ENCODE measurements at places on chromosomes 5 and 9. TPM values are rescaled to one million over a fixed set of nuclear protein-coding genes. Genes with fewer than 3 reads are reported as not detected.

GRCh38 chr9:33748633-33749304, 46.6 kb upstream of the PRSS3 start:
- DNase-seq = peak; percentile 60

DNA sequence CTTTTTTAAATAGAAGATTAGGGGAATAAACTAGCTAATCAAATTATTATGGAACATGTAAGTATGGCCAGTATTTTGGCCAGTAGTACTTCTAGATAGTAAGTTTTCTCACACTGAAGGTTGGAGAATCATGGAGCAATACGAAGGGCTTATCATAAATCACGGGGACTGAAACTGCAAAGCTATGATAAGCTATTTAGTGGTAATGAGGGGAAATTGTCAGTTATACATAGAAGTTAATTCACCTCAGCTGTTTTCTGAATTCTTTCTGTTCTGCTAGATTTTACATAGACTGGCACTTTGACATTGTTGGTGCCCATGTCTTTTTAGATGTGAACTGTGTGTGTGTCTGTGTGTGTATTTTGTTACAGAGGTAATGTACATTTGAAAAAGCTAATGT, 34.5 kb upstream of the FAM151B start:
- DNase-seq = no peak

- no peak for DNase-seq
These were observed 464.5 kb downstream of the RASEF start for GRCh38 chr9:82598241-82599039.

GRCh38 chr9:114521846-114522245, 16.6 kb upstream of the WHRN start:
- DNase-seq = no peak

DNA sequence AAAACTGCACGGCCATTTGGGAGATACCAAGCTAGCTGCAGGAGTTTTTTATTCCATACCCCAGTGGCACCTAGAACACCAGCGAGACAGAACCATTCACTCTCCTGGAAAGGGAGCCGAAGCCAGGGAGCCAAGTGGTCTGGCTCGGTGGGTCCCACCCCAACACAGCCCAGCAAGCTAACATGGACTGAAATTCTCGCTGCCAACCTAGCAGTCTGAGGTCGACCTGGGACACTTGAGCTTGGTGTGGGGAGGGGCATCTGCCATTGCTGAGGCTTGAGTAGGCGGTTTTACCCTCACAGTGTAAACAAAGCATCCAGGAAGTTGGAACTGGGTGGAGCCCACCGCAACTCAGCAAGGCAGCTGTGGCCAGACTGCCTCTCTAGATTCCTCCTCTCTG, 108.9 kb upstream of the CHD1 start:
- DNase-seq = peak; percentile 79

The IRX2 gene
- total RNA-seq = not detected

DNA sequence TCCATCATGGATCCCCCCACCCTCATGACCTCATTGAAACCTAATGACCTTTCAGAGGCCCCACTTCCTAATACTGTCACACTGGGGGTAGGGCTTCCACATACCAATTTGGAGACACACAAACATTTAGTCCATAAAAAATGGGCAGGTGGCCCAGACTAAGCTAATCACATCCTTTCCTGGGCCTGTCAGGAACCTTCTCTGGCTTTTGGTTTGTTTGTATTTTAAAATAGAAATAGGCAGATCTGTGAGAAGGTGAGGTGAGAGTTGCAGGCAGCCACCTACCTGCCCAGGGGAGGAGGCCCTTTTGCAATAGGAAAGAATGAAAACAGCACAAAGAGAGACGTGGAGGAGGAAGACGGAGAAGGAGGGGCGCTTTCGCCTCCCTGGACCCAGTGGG, 90.2 kb upstream of the BOD1 start:
- no peak for DNase-seq

The RAB24 gene
- total RNA-seq = 19.8 TPM

DNA sequence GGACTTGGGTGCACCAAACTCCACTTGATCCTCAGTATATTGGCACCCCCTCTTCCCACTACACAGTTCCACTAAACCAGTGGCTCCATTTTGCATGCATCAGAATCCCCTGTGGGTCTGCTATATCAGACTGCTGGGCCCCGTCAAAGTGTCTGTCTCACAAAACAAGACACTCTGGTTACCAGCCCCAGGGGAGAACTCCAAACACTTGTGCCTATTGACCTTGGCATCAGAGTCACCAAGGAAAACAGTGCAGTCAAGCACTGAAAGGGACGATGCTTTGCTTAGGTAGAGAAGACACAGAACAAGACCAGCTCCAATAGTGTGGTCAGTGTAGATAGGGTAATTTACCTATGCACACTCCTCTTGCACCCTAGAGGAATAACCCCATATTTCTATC, 205.8 kb upstream of the RAI14 start:
- DNase-seq = no peak

DNA sequence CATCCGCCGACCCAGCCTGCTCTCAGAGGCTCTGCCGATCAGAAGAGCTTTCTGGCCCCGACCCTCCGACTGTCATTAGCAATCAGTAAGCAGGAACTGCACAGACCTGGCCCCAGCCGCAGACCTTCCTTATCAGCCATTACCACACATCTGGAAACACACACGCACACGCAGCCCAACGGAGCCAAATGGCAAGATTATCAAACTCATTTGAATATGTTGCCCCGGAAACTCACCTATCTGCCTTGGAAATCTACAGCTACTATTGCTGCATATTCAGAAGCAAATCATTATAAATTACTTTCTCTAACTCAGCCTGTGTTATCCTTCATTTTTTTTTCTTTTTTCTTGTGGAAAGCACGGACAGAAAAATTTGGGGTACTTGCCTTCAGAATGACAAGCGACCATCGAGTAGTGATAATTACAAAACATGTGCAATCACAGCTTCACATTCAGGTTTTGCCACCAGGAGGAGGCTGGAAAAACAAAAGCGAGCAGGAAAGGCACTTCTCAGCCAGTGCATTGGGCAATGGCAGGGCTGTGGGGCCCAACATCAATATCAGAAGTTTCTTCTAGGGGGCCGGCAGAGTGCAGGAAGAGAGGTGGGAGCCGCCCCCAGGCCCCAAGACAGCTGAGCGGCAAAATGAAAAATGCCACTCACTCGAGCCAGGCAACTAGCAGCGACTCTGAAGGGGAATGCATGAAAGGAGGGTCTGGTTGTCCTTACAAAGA, 122.3 kb downstream of the VAV2 start:
- DNase-seq = no peak

GRCh38 chr9:3330792-3331420, 194.9 kb downstream of the RFX3 start:
- DNase-seq = no peak

The OTP gene
- not detected for total RNA-seq

The OLFML2A gene
- not detected for total RNA-seq

The CNTNAP3B gene
- total RNA-seq = not detected

DNA sequence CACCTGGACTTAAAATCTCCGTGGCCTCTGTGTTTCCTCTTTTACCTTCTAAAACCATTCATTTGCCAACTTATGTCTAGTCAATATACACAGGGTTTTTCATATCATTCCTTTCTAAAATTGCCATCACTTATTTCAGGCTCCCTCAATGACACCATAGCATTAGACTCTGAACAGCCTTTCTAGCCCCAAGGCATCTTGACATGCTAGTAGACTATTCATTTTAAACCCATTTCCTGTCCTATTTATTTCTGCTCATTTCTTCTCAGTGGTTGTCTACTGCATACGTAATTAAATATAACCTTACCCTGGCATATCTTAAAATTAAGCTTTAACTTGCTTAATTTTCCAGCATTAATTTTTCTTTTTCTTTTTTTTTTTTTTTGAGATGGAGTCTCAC, 83.2 kb downstream of the PHAX start:
- no peak for DNase-seq

The SHB gene
- total RNA-seq = 1.3 TPM

- no peak for DNase-seq
These were observed 1.5 kb downstream of the SMIM32 start for GRCh38 chr5:136191304-136192014.

The SOX30 gene
- total RNA-seq = 0.14 TPM

The IFNB1 gene
- total RNA-seq = not detected

The RAB14 gene
- 68.1 TPM for total RNA-seq

GRCh38 chr5:169838688-169839087, 141.6 kb downstream of the INSYN2B start:
- no peak for DNase-seq

DNA sequence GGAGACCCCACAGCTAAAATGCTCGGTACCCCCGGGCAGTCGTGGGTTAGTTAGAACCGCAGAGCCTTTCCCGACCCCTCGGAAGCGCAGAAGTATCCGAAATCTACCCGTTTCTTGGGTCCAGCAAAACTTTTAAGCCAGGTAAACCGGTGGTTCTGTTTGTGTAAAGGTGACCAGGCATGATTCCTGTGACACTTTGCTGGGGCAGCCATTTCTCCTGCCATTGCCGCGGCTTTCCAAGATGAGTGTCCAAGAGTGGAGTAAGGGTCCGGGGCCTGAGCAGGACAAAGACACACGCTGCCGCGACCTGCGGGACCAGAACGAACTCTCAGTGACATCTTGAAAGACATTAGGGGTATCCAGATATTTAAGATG, 655 bp downstream of the MARVELD2 start:
- DNase-seq = no peak

The ARL14EPL gene
- total RNA-seq = not detected

The IFNA1 gene
- total RNA-seq = not detected

GRCh38 chr5:128965011-128965637, at the start of gene SLC27A6:
Gene SLC27A6, plus strand, starts transcription at chr5:128965488. Its CDS starts 650 bp downstream, at chr5:128966138.
- no peak for DNase-seq

- no peak for DNase-seq
These were observed 51.0 kb downstream of the PTPDC1 start for GRCh38 chr9:94135222-94135621.

GRCh38 chr9:106127776-106128175, 433.4 kb downstream of the TMEM38B start:
- no peak for DNase-seq

- no peak for DNase-seq
These were observed 25.9 kb downstream of the MAPKAP1 start for GRCh38 chr9:125681086-125681622.

DNA sequence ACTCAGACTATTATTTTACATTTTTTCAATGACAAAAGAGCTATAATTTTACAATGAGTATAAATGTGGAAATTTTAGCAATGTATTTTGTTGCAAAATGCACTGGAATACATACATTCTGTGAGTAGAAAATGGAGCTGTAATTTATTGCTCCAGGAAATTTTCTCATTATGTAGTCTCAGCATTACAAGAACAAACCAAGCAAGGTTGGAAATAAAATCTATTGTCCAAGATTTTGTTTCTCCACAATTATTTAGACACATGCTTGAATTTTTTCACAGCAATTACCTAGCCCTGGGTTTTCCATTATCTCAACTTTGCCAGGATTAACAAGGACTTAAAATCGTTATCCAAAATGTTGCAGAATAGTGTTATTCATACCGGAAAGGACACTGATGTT, 820.1 kb downstream of the CDH12 start:
- DNase-seq = no peak

DNA sequence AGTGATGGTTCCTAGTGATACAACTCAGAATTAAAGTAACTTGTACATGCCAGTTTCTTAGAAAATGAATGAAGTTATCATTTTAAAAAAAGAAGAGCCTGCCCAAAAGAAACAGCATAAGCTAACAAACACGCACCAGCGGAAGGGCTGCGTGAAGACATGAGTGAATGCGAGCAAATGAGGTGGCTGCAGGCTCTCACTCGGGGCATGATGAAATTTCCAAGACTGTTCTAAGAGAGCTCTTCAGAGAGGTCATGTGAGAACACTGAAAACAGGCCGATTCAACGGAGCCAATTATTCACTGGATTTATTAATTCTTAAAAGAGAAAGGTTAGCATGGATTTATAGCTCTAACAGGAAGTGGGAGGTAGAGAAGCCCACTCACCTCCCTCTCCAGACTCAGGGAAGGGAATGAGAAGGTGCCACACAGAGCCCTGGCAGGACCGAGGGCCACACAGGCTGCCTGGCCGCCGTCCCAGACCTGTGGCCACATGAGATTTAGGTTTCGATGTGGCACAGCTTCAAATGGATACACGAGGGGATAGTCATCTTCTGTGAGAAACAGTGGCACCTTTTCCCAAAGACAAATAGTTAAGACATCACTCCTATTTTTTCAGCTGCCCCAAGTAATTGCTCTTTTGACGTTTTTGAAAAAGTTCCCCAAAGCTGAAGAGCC, 55.5 kb downstream of the HABP4 start:
- no peak for DNase-seq

The LECT2 gene
- total RNA-seq = not detected

DNA sequence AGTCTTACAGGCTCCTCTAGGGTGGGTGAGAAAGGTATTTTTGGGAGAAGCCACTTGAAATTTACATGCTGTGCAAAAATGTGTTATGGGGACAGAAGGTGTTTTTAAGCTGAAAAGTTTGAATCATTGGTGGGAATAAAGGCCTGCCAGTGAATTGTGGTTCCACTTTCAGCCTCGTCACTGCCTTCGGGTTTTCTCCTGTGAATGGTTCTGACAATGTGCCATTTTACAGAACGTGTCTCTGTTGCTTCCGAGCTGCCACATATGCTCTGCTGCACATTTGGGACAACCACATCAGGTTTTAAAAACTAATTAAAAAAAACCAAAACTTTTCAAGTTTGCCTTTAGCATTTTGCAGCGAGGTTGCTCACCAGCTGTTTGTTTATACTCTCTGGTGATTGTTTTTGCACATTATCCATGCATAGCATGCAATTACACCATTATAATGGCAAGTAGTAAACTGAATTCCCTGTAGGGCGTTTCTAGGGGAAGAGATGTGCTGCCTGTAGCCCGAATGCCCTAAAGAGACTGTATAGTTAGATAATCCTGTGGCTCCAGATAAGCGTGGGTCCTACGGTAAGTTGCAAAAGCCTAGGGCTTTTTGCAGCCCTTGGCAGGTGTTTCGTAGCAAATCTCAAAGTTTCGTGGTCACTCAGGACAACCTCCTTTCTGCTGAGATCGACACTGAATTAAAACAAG, 40.1 kb upstream of the SUB1 start:
- no peak for DNase-seq

The TAF9 gene
- total RNA-seq = 42.3 TPM

DNA sequence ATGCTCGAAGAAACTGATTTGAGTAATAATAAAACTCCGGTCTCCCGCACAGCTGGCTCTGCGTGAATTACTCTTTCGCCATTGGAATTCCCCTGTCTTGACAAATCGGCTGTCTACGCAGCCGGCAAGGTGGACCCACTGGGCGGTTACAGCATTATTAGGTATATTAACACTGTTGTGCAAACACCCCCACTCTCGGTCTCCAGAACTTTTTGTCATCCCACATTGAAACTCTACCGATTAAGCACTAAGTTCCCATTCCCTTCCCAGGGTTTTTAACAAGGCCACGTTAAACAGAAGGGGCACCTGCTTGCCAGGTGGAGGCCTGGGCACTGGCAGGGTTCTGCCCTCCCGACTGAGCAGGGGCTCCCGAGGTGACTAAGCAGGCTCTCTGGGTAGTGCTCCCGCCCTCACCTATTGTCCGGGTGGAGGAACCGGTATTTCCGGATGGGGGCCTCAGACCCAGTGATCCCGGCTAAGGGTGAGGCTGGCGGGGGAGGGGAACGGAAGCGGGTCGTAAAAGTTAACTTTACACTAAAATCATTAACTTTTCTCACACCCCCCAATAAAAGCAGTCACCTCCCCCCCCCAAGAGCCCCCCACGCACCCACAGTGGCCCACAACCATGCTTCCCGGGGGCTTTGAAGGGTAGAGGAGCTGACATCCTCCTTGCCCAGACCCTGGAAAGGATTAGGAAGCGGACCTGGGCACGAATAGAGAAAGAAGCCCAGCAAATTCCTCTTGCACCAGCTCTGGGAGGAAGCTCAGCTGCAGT, 53.5 kb upstream of the TJP2 start:
- DNase-seq = no peak

- DNase-seq = no peak
These were observed 155.1 kb upstream of the RAI14 start for GRCh38 chr5:34501016-34501415.

All from CD4-positive, alpha-beta memory T cell (primary cell).